ENCODE measurements at places on chromosomes 3 and 15. TPM values are rescaled to one million over a fixed set of nuclear protein-coding genes. Genes with fewer than 3 reads are reported as not detected.

- no peak for DNase-seq
These were observed 9.5 kb upstream of the CCDC80 start for GRCh38 chr3:112650482-112650881.

GRCh38 chr3:97125902-97126499, 311.6 kb downstream of the EPHA6 start:
- no peak for DNase-seq

- DNase-seq, result no peak
These were observed 317.7 kb downstream of the MECOM start for GRCh38 chr3:169345662-169346331.

DNA sequence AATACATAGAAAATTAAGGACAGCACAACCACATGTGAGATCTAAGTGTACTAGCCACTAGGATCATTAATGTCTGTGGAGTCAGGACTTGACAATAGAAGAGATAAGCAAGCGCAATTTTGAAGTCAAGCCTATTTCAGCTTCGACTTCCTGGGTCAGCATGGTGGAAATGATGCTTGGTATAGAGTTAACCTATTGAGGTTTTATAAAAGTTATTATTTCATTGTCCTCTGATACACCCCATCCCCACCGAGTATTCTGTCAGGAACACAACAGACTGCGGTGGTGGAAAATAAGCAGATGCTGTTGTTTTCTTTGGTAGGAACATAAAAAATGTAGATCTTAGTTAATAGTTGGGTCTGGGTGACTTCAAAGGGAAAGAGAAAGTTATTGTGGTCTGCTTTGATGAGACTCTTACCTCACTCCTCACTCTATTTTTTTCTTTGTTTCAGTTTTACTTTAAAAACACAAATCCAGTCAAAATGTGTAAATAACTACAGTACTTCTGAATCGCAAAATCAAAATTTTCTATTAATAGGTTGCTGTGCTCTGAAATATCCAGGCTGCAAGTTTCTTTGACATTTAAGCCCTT, 82.1 kb downstream of the IL5RA start:
- DNase-seq, result no peak

GRCh38 chr3:101939361-101940049, 90.2 kb downstream of the NFKBIZ start:
- no peak for DNase-seq

DNA sequence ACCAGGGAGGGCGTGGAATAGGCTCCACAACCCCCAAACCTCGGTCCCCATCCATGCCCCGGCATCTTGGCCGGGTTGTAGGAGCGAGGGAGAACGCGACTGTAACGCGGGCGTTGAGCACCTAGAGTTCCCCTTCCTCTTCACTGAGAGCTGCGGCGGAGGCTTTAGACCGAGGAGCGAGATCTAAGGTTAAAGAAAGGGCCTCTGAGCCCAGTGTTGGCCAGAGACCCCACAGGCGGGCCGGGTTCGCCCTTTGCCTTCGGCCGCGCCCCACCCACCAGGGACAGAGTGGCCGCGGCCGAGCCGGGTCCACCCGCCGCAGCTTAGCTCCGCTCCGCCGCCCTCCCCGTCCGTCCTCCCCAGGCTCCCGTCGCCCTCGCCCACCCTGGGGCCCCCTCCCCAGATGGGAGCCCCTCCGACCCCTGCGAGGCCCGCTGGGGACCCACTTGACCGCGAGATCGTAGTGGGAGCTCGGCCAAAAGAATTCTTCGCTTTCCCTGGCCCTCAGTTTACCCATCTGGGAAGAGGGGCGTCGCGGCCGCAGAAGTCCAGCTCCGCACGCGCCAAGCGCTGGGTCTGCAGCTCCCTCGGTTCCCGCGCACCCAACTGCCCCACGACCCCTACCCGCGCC, 425 bp downstream of the ANPEP start:
- DNase-seq, result no peak

GRCh38 chr3:150315721-150316120, 92.4 kb upstream of the TSC22D2 start:
- DNase-seq, result peak; percentile 35

DNA sequence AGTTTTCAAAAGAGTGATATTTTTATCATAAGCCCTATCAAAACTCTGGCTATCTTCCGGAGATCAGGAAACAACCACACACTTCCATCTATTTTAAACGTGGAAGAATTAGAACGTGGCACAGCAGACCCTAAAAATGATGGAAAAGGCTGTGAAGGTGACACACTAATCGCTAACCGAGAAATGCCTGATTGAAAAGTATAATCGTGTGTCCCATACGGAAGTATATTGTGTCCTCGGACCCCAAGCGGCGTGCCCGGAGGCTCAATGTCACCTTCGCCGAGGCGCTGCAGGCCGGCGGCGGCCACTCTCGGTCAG, 642 bp downstream of the COX5A start:
- no peak for DNase-seq

GRCh38 chr3:10602769-10603768, 97.7 kb upstream of the ATP2B2 start:
- DNase-seq, result no peak

DNA sequence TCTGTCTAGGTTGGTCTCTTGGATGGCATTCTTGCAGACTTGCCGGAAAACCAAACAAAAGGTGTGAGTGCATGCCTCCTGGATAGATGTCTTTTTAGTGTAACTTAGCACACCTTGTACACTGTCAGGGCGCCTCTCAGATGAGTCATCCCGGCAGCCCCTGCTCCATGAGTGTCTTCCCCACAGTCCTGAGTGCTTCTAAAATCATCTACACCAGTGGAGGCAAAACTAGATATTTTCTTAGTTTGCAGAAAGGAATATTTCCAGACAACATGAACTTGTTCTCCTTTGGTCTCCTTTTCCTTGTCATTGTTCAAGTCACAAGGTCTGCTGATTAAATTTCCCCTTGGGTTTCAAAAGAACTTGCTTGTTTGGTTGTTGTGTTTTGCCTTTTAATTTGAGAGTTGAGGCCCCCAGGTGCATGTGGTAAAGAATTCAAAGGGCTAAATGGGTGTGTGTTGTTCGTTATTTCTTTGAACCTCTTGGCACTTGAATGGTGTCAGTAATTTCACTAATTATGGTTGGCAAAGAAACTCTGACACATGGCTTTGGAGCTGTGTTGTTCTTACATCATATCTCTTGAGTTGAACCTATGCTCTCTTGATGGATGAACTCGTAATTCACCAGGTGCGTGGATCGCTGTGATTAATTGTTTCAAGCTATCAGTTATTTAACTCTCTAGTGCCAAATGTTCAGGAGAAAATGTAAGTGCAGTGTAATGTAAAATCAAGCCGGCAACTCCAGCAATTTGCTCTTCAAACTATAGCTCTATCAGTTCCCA, 98.2 kb downstream of the IGF1R start:
- no peak for DNase-seq

- no peak for DNase-seq
These were observed 446.5 kb downstream of the GRM7 start for GRCh38 chr3:7307410-7307809.

DNA sequence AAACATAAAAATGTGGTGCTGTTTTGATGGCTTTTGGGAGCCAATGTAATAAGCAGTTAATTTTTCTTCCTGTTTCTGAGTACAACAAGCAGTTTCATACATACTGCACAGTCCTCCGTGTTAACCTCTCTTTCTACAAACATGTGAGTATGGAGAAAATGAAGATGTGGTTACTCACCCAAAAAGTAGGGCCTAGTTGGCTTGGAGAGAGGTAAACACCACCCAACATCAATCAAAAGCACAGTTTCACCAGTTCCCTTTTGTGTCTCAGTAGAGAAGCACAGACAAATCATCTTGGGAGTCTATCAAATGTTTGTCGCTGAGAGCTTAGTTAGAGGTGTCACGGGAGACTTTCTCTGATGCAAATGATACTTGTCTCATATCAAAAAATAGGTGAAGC, 320.2 kb downstream of the UNC13C start:
- DNase-seq, result no peak

GRCh38 chr3:9387322-9387655, 10.1 kb upstream of the SETD5 start:
- no peak for DNase-seq

GRCh38 chr15:64314456-64314855, 41.5 kb downstream of the CSNK1G1 start:
- DNase-seq, result no peak

DNA sequence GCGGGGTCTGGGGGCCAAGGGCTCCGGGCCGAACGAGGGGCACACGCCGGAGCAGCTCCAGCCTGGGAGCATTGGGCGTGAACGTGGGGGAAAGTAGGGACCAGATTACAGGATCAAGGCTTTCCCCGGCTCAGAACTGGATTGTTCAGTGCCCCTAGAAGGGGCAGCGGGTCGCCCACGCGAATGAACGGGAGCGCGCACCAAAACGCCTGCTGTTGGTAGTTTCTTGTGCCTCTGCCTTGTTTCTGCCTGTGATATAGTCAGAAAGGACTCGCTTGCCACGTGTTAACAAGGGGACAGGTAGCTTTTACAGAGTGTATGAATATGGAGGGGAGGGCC, 1.1 kb downstream of the CASR start:
- no peak for DNase-seq

- no peak for DNase-seq
These were observed 27.6 kb downstream of the LMCD1 start for GRCh38 chr3:8529181-8529637.

DNA sequence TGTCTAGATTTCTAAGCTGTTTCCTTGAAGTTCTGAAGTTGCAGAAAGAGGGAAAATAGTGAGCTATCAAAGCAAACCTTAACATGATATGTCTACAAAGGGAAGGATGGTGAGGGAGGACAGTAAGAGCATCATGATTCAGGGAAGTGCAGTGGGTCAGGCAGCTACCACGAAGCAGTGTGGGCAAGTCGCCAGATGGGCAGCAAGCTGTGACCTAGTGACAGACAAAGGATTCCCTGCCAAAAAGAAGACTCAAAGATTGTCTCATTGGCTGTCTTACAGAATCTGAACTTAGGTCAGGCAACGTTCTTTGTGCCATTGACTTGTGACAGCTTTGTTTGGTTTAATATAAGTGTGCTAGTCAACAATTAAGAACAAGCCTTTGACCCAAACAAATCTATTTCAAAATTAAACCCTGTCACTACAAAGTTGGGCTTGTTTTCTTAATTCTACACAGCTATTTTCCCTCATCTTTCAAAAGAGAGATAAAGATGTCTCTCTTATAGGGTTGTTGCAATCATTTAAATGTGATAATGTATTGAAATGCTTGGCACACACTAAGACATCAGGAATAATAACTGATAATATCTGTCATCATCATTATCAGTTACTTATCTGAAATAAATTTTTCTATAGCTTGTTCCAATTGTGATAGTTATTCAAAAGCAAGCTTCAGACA, 153.3 kb downstream of the ECT2 start:
- DNase-seq, result no peak

GRCh38 chr3:179811321-179812095, 158.7 kb downstream of the USP13 start:
- DNase-seq, result peak; percentile 82

DNA sequence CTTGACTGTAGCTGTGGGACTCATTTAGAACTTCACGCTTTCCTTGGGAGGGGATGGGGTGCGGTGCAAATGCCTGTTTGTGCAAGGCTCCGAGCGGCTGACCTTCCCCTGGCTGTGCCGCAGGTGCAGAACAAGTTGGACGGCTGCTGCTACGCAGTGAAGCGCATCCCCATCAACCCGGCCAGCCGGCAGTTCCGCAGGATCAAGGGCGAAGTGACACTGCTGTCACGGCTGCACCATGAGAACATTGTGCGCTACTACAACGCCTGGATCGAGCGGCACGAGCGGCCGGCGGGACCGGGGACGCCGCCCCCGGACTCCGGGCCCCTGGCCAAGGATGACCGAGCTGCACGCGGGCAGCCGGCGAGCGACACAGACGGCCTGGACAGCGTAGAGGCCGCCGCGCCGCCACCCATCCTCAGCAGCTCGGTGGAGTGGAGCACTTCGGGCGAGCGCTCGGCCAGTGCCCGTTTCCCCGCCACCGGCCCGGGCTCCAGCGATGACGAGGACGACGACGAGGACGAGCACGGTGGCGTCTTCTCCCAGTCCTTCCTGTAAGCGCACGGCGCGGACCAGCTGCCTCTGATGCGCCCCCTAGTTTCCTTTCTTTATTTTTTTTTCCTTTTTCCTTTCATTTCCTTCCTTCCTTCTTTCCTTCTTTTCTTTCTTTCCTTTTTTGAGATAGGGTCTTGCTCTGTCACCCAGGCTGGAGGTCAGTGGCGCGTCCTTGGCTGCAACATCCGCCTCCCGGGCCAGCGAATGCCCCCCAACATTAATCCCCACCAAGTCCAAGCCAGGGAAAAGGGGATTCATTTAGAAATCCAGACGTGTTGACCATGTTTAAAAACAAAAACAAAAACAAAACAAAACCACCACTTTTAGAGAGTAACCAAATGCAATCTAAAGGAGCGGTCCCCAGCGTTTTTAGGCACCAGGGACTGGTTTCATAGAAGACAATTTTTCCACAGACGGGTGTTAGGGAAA, 42.7 kb downstream of the EIF2AK4 start:
- DNase-seq, result peak; percentile 55

- no peak for DNase-seq
These were observed 185.8 kb upstream of the BCL6 start for GRCh38 chr3:187931101-187931500.

GRCh38 chr3:63968612-63969350, 54.5 kb downstream of the PSMD6 start:
- DNase-seq, result no peak

GRCh38 chr3:30751610-30752299, 142.7 kb downstream of the GADL1 start:
- peak; percentile 17 for DNase-seq

- DNase-seq, result no peak
These were observed 120.7 kb downstream of the NSUN3 start for GRCh38 chr3:94183551-94183950.

DNA sequence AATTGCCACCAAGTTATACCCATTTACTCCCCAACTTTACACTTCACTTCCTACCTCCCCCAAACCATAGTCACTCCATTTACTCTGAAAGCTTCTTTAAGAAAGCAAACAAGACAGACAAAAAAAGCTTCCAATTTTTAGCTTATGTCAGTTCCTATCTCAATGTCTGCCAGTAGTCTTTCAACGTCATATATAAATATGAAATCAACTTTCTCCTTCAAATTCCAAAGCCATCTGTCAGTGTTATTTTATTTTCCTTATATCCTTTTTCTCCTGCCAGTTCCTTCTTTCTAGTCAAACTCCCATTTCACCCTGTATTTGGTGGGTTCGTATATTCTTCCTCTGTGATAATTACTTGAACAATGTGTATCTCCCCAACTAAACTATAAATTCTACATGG, 85.8 kb upstream of the CMC1 start:
- DNase-seq, result no peak

DNA sequence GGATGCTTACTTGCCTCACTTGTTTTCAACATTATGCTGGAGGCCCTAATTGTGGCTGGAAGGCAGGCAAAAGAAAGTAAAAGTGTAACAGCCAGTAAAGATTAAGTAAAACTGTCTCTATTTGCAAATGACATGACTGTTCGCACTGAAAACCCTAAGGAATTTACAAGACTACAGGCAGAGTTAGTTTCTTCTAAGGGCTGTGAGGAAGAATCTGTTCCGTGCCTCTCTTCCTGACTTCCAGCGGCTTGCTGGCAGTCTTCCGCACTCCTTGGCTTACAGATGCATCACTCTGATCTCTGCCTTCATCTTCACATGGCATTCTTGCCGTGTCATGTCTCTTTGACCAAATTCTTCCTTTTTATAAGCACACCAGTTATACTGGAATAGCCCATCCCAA, 86.1 kb downstream of the DLG1 start:
- DNase-seq, result no peak

GRCh38 chr3:65490114-65490513, 548.6 kb downstream of the MAGI1 start:
- DNase-seq, result no peak

Gene TMC3
- not detected for total RNA-seq

Gene LMAN1L
- not detected for total RNA-seq

Gene SNX22
- not detected for total RNA-seq

Gene CCDC13
- total RNA-seq, result not detected

Gene GPR171
- not detected for total RNA-seq

Gene MCF2L2
- total RNA-seq, result 0.62 TPM

Gene CCDC33
- 2.8 TPM for total RNA-seq

Gene ZNF774
- total RNA-seq, result 0.23 TPM

Measured in H4 (cell line).